ENCODE measurements at places on chromosomes 7 and 10.

- no peak for DNase-seq
Observed at GRCh38 chr7:76310102-76310957, 7.9 kb downstream of the HSPB1 start.

- no peak for DNase-seq
Observed at GRCh38 chr7:44320794-44321371, 4.5 kb downstream of the CAMK2B start.

GRCh38 chr7:50189371-50189770 lies 96.3 kb upstream of the ZPBP start:
- no peak for DNase-seq

DNA sequence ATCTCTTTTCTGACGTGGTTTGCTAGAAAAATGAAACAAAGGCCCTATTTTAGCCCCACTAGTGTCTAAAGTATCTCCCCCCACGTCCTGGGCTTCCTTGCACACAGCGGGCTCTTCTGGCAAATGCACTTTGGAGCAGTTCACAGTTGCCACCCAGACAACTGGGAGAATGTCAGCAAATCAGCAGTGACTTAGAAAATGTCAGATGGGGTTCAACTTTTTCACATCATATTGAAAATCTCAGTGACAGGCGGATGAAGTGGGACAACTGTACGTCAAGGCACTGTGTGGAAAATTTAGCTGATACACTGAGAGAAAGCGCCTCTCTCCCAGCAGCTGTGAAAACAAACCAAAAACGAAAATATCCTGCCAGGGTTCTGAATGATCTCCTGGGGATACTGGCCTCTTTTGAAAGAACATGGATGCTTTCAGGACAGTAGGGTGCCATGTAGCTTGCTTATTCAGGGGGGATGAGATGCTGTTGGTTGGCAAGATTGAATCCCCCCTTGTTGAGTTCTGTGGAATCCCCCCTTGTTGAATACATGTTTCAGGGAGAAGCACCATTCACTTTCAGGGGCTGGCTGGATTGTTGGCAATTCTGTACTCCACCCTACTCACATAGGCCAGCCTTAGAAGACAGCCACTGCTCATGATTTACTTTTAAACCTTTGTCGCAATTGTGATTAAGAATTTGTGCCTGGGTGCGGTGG lies 372.8 kb upstream of the CELF2 start:
- no peak for DNase-seq

DNA sequence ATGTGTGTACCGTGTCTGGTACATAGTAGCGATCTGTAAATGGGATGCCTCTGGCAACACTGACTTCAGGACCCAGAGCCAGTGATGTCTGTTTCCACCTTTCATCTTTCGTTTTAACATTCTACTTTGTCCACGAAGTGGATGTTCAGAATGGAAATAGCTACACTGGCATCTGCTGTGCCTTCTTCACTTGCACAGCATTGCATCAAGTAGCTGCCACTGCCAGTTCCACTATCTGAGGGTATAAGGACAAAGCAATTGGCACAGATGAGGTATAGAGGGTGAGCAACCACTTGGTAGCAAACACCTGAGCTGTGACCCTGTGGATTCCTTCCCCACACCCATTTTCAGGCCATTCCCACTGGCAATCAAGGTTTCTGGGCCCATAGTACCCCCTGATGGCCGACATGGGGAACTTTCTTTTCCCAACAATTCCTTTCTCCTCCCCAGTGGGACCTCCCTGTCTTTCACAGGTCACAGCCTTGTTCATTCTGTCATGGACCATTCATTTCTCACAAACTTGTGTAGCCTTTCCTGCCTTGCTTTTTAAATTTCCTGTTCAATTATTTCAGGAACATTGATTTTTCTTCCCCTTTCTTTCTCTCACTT lies 4.0 kb downstream of the ITGA8 start:
- DNase-seq, result no peak

- no peak for DNase-seq
Observed at GRCh38 chr10:123445261-123445775, 220.8 kb upstream of the GPR26 start.

- DNase-seq, result no peak
Observed at GRCh38 chr10:33187427-33187999, 147.0 kb downstream of the NRP1 start.

GRCh38 chr7:17274551-17275245 lies 23.8 kb upstream of the AHR start:
- DNase-seq, result peak; percentile 51

DNA sequence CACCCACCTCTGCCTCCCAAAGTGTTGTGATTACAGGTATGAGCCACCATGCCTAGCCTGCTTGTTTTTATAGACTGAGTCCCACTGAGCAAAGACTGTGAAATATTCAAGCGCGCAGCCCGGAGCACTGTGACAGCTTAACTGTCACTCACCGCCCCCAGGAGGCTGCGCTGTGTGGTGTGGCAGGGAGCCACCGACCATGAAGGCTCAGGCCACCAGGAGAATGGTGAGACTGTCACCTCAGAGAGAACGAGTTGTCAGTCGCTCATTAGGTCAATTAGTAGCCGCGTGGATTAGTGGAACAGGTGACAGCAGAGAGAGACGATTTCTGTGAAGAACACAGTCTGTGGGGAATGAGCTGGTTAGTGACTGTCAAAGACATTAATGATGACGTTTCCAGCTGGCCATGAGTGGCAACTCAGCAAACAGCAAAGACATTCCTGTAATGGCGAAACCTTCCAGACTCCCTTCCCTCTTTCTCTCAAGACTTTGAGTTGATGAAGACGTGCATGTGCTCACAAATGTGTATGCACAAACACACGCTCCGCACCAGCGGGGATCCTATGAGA lies 64.5 kb downstream of the CYCS start:
- DNase-seq, result no peak

DNA sequence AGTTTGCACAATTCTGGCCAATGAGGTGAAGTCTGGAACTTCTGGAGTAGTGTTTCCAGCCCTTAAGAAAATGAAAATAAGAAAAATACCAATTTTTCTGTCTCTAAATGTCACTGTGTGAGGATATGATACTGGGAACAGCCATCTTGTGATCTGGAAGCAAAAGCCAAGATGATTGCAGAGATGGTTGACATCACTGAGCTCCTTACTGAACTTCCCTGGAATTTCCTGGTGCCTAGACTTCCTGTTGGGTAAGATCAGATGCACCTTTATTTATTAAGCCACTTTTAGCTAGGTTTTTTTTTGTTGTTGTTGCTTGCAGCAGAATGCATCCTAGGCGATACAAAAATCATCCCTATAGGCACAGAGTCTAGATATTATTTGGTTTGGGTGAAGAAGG lies 27.3 kb upstream of the INHBA start:
- DNase-seq, result no peak

DNA sequence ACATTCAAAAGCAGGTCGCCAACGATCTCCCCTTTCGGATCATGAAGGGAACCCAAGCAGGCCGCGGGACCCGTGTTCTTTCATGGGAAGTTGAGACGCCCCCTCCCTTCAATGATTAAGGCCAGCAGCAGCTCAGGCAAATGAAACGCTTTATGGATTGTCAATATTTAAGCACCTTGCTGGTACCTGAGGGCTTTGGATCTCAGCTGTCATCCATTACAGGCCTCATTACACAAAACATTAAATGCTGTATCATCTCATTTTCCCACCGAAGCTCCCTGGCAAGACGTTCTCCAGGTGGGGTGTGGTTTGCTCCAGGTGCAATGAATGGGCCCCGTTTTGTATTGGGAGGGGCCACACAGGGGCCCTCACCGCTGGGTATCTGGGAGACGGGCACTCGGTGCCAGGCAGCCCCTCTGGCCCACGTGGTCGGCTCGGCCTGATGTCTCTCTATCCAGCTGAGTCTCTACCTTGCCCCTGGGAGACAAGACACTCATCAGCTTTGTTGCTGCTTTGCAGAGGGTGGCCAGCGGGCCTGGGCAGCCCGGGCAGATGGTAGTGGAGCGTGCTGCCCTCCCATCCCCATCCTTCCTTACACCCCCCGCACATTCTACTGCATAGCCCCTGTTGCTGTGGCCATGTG lies 456.1 kb upstream of the FOXK1 start:
- no peak for DNase-seq

GRCh38 chr7:98187138-98187502 lies 24.1 kb upstream of the BHLHA15 start:
- no peak for DNase-seq

GRCh38 chr10:79381804-79382221 lies 34.5 kb downstream of the PPIF start:
- peak; percentile 2 for DNase-seq

DNA sequence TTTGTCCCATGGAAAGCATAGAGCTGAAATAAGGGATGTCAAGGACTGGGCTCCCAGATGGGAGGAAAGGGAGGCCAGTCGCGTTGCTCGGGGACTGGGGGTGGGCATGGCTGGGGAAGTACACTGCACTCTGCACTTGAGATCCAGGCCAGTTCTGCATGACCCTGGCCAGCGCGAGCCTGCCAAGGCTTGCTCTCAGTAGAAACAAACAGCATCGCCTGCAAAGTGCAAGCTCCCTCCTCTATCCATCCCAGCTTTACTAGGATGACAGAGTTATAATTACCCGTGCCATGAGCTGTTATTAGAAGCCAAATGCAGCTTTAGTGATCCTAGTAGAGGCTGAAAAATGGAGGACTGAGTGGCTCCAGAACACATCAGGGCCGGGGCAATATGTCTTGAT lies 43.9 kb upstream of the PDCD4 start:
- no peak for DNase-seq

- no peak for DNase-seq
Observed at GRCh38 chr7:82056282-82056681, 286.4 kb upstream of the HGF start.

- no peak for DNase-seq
Observed at GRCh38 chr10:104037261-104037951, 48.3 kb downstream of the COL17A1 start.

DNA sequence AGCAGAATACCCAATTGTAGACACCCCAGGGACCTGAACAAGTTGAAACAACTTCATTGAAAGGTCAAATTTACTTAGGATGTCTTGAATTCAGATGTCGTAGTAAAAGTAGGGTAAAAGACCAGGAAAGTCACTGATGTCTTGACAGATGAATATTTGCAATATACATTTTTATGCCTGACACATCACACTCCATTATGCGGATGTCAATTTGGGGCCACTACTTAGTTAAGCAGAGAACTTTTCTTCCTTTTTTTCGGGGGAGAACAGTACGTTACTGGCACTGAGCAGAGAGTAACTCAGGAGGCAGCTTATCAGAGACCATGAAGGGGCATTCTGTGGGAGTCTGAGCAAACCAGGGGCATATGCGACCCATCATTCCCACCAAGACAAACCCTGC lies 4.9 kb downstream of the ITGA8 start:
- DNase-seq, result no peak

- peak; percentile 6 for DNase-seq
Observed at GRCh38 chr7:48424731-48425130, 253.5 kb downstream of the ABCA13 start.

- no peak for DNase-seq
Observed at GRCh38 chr10:20085115-20085514, 268.9 kb downstream of the PLXDC2 start.

DNA sequence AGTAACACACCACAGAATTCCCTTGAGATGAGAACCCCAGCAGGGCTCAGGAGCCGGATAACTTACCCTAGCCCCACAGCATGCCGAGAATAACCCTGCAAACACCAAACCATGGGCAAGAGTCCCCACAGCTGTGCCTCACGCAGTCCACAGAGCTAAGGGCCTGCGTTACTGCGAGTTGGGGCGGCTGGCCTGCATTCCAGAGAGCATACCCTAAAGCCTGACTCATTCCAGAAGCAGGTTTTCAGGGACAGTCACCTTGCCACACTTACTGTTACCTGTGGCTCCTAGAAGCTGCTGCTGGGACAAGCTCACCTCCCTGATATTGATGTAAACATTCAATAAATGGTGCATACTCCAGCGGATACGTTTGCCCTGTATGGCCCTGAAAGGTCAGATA lies 18.6 kb downstream of the FGFR2 start:
- DNase-seq, result no peak

- peak; percentile 96 for DNase-seq
Observed at GRCh38 chr10:99619851-99620710, at the start of gene SLC25A28. TSS of gene SLC25A28 (minus strand) at chr10:99620439. CDS start at chr10:99620335, 104 bp downstream.

- peak; percentile 94 for DNase-seq
Observed at GRCh38 chr10:98134431-98135221, at the start of gene R3HCC1L. TSS of gene R3HCC1L (plus strand) at chr10:98134657. CDS start at chr10:98208115, 73,458 bp downstream.

Measured in activated naive CD4-positive, alpha-beta T cell treated with anti-CD3 and anti-CD28 coated beads for 36 hours (primary cell).